Nephron progenitor cell (in vitro differentiated cells): ENCODE measurements at places on chromosomes 5 and 9.
A peak's percentile ranks its signal among the peaks of the same experiment; 100 is the strongest.

DNA sequence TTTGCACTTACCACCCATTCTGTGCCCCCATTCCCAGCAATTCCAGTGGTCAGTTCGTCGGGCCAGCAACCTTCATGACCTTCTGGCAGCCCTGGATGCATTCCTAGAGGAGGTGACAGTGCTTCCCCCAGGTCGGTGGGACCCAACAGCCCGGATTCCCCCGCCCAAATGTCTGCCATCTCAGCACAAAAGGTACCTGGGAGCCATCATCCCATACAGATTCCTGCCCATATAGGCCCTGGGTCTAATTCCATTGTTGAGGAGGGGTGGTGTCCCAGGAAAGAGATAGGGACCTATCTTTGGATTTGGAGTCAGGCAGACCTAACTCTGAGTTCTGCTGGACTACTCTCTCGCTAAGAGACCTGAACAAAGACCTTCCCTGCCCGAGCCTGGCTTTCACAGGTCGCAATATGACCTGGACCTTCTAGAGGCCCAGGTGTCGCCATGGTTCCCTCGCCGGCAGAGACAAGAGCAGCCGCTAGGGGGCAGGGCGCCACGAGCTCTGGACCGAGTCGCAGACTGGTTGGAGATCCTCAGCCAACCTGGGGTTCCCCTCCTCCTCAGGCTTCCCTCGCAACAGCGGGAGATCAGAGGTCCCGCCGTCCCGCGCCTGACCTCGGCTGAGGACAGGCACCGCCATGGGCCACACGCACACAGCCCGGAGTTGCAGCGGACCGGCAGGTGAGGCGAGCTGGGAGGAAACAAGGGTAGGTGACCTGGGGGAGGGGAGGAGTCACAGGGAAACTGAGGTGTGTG is 3.1 kb downstream of the SLC4A9 start:
- peak; percentile 92 for DNase-seq
- H3K27me3 ChIP-seq: no peaks in the 10 kb centered on the region
- H3K4me3 ChIP-seq: peak overlapping the region; percentile 75
- peaks cover 12% of the 10 kb centered on the region for H3K4me1 ChIP-seq
- H3K36me3 ChIP-seq: no peaks in the 10 kb centered on the region
- no peak overlapping the region for H3K27ac ChIP-seq

- H3K36me3 ChIP-seq: no peaks in the 10 kb centered on the region
- no peak overlapping the region for H3K27ac ChIP-seq
- no peak overlapping the region for H3K4me3 ChIP-seq
- no peak for DNase-seq
- H3K27me3 ChIP-seq: no peaks in the 10 kb centered on the region
- H3K4me1 ChIP-seq: no peaks in the 10 kb centered on the region
Observed at GRCh38 chr9:5361326-5362010, 21.8 kb upstream of the RLN1 start.

DNA sequence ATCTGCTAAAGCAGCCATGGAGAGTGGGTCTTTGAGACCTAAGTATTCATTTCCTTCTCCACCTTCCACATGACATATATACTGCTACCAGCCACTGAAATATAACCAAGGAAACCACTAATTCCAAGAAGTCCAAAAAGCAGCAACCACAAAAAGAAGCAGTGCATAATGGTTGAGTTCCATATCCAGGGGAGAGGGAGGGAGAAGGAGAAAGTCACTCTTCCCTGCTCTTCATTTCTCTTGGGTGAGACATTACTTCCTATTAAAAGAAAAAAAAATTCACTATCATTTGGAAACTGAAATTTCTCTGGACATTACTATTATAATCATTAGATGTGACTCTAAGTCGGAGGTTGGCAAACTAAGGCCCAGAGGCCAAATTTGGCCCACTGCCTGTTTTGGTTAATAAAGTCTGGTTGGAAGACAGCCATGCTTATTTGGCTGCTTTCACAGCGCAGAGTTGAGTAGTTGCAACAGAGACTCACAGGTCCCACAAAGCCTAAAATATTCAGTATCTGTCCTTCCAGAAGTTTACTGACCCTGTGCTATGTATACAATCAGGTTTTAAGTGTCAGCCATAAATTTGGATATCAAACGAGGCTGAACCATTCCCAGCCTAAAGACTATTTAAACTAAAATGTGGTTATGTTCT is 168.6 kb downstream of the MPDZ start:
- H3K4me1 ChIP-seq: no peaks in the 10 kb centered on the region
- H3K27me3 ChIP-seq: no peaks in the 10 kb centered on the region
- H3K27ac ChIP-seq: no peak overlapping the region
- peaks cover 63% of the 10 kb centered on the region for H3K36me3 ChIP-seq
- DNase-seq: no peak

GRCh38 chr5:135324160-135324559 is 74.9 kb downstream of the MACROH2A1 start:
- H3K4me3 ChIP-seq: no peak overlapping the region
- no peaks in the 10 kb centered on the region for H3K27me3 ChIP-seq
- H3K36me3 ChIP-seq: peaks cover 5% of the 10 kb centered on the region
- H3K27ac ChIP-seq: no peak overlapping the region
- H3K4me1 ChIP-seq: peaks cover 31% of the 10 kb centered on the region

DNA sequence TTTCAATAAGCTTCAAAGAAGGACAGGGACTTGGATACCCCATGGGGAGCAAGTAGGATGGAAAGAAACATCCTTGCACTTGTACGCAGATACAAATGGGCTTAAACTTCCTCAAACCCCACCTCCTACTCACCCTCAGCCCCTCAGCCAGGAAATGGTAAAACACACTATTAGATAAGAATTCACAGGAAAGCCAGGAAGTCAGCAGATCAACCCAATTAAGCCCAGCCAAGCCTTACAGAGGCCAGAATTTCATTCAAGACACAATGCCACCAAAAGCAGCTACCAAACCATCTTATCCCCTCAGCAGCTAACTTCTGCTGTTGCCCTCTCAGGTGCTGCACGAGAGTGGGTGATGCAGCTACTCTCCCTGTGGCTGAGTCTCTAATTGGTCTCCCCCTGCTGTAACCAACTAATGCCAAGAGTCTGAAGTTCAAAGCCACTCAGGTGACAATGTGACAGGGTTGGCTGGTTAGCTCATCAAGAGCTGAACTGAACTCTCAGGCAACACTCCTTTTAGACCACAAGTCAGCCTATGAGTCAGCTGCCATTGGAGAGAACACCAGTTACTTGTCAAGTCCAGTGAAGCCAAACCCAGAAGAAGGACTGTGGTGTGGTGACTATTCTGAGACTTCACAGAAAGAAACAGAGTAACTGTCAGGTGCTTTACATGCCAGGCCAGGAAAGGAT is 201.9 kb downstream of the ZNF608 start:
- peaks cover 4% of the 10 kb centered on the region for H3K27me3 ChIP-seq
- H3K27ac ChIP-seq: no peak overlapping the region
- no peak overlapping the region for H3K4me3 ChIP-seq

GRCh38 chr5:131751506-131751905 is 45.3 kb downstream of the FNIP1 start:
- peaks cover 5% of the 10 kb centered on the region for H3K4me1 ChIP-seq
- DNase-seq: no peak
- H3K36me3 ChIP-seq: peaks cover 26% of the 10 kb centered on the region
- H3K27me3 ChIP-seq: no peaks in the 10 kb centered on the region
- no peak overlapping the region for H3K4me3 ChIP-seq

DNA sequence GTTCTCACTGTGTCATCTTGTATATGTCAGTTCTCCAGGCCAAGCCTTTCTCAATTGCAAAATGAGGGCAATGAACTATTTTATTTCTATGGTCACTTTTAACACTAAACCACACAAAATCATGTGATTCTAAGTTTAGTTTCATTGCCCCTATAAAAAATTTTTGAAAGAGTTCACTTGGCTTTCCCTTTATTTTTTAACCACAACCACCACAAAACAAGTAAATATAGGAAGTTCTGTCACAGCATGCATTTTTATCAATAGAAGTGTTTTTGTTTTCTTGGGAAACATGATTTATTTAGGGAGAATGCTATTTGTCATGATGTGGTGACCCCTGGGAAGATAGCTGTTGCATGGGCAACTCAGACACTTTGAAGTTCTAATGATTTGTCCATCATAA is 169.1 kb downstream of the CSNK1G3 start:
- H3K4me3 ChIP-seq: no peak overlapping the region
- H3K36me3 ChIP-seq: peaks cover 69% of the 10 kb centered on the region
- no peak for DNase-seq

GRCh38 chr5:42842921-42843641 is 31.4 kb upstream of the SELENOP start:
- no peak for DNase-seq
- H3K27me3 ChIP-seq: peaks cover 10% of the 10 kb centered on the region
- H3K36me3 ChIP-seq: no peaks in the 10 kb centered on the region

DNA sequence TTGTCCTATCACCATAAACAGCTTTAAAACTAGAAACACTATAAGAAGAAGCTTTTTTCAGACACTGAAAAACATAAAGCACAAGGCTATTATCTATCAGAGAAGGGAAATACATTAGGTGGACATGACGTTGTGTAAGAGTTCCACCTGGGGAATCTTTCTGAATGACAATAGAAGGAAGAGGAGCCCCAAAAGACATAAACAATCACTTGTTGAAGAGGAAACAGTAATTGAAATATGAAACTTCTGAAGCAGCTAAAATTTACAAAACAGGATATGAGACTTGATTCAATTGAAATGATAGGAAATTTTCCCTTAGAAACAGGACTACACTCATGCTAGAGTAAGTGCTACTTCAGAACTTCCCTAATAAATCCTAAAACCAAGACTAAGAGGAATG is 933.6 kb downstream of the EFNA5 start:
- H3K27ac ChIP-seq: no peak overlapping the region
- H3K36me3 ChIP-seq: peaks cover 7% of the 10 kb centered on the region
- peaks cover 10% of the 10 kb centered on the region for H3K27me3 ChIP-seq
- no peak for DNase-seq

DNA sequence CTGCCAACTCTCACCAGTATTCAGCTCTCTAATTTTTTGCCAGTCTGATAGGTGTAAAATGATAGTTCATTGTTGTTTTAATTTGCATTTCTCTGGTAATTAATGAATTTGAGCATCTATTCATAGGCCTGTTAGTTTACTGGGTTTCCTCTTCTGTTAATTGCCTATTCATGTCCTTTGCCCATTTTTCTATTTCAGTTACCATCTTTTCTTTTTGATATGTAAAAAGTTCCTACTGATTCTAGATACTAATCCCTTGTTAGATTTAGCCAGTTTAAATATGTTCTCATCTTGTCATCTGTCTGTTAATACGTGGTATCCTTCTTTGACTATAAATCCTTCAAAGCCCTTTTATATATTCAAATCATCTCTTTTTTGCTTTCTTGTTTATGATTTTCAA is 247.8 kb downstream of the ARHGAP26 start:
- no peak overlapping the region for H3K4me3 ChIP-seq
- H3K27ac ChIP-seq: no peak overlapping the region
- peaks cover 7% of the 10 kb centered on the region for H3K36me3 ChIP-seq
- no peaks in the 10 kb centered on the region for H3K27me3 ChIP-seq

GRCh38 chr5:134177369-134178095 is 782 bp upstream of the SKP1 start:
- peak overlapping the region; percentile 97 for H3K4me3 ChIP-seq
- peaks cover 32% of the 10 kb centered on the region for H3K4me1 ChIP-seq
- peaks cover 13% of the 10 kb centered on the region for H3K27me3 ChIP-seq

DNA sequence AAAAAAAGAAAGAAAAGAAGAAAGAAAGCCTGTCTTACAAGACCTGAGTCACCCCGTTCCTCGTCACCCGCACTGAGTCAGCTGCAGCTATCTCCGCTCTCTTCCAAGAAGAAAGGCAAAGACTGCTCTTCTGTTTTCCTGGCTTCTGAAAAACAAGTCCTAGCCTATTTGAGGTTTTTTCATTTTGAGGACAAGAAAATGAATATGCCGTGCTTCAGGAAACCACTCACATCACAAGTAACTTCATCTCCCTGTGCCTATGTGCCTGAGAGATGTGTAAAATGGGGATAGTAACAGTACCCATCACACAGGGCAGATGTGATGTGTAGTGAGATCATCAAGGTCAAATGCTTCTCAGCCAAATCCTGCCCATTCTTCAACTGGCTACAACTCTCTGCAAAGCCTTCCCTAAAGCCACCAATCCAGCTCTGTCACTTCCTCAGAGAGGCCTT is 78.4 kb downstream of the GLDC start:
- peaks cover 23% of the 10 kb centered on the region for H3K4me1 ChIP-seq
- H3K27ac ChIP-seq: peak overlapping the region; percentile 48
- no peak overlapping the region for H3K4me3 ChIP-seq

DNA sequence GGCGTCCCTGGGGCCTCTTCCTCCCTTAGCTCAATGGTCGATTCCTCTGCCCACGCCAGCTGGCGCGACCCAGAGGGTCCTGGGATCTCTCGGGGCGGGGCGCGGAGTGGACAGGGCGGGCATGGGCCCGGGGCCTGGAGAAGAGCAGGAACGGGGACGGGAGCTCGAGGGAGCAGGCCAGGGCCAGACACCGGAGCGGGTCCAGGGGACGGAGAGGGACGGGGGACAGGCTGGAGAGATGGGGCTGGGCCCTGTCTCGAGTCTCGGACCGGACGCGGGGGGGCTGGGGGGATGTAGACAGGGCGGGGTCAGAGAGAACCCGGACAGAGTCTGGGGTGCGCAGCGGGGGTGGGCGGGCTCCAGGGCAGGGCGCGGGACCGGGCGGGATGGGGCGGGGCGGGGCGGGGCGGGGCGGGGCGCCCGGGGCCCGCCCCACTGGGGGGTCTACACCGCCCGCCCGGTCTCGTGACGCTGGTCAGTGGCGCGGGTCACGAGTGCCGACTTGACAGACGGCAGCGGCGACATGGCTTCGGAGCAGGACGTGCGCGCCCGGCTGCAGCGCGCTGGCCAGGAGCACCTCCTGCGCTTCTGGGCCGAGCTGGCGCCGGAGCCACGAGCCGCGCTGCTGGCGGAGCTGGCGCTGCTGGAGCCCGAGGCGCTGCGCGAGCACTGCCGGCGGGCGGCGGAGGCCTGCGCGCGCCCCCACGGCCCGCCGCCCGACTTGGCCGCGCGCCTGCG is at the start of gene UAP1L1:
TSS of gene UAP1L1 (plus strand) at position 508 of the 738 bp plus-strand sequence. CDS start at position 524, 16 bp downstream.
- peaks cover 88% of the 10 kb centered on the region for H3K27me3 ChIP-seq
- no peak within 1 kb of the TSS for H3K27ac ChIP-seq
- peak within 1 kb of the TSS; percentile 71 for H3K4me3 ChIP-seq
- H3K36me3 ChIP-seq: no peaks in the 10 kb centered on the region
- peaks cover 10% of the 10 kb centered on the region for H3K4me1 ChIP-seq

DNA sequence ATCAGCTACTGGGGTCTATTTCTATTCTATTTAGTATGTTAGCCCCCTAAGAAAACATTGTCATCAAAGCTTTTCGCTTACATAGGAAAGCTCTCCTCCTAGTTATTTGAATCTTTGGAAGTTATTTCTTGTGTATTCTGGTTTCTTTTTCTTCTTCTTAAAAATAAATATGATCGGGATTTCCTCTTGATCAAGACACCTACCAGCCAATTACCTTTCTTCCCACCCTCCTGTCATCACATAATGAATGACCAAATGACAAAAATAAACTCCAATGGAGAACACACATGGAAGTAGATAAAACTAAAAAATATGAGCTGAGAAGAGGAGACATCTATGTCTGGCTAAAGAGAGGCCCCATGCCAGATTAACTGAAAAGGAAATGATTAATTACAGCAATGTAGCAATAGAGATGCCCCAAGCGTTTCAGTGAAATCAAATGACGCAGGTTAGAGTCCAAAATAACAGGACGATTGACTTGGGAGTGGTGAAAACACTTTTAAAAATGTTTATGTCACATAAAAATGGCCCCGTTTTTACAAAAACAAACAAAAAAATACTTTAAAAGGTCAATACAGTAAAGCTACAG is 59.5 kb upstream of the PCSK1 start:
- no peaks in the 10 kb centered on the region for H3K36me3 ChIP-seq
- H3K4me1 ChIP-seq: no peaks in the 10 kb centered on the region
- no peak overlapping the region for H3K27ac ChIP-seq
- peaks cover 3% of the 10 kb centered on the region for H3K27me3 ChIP-seq
- DNase-seq: no peak
